ENCODE measurements at places on chromosomes 1 and 21.

DNA sequence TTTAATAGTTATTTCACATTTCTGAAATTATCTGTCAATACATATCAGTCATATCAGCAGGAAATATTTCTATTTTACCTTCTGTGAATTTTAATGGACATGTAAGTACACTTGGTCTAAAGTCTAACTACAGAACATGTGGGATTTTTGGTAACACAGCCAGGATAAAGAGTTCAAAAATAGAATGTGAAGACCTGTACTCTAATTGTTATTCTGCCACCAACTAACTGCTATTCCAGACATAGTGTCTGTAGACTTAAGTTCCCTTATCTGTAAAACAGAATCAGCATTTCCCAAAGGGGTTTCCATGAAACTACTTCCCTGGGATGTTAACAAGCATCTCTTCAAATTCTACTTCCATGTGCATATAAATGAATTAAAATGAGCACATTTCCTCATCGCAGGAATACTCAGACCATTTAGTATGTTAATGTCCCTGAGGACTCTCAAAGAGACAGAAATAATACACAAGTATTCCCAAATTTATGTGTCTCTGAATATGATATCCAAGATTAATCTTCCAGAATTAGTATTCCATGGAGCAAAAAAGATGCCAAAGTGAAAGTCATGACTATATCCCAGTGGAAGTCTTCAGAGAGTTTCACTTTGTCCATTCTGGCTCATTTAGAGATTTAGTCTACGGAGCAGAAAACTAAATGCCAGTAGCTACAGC is 325.6 kb downstream of the NEGR1 start:
- DNase-seq, result no peak

DNA sequence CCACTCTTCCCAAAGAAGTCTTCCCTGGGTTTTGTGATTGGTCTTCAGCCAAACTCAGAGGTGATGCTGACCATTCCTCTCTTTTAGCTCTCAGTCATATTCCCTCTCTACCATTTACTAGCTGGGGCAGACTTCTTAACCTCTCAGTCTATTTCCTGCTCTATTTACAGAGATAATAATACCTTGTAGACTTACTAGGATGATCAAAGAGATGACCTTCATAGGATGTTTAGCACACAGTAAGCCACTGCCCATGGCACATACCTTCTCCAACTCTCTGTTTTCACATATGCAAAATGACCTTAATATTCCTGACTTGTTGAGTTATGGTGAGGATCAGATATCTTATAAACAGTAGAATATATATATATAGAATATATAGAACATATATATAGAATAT is 106.2 kb upstream of the L1TD1 start:
- DNase-seq, result no peak

- no peak for DNase-seq
Observed at GRCh38 chr1:233700338-233700737, 86.4 kb downstream of the KCNK1 start.

GRCh38 chr1:37177230-37177864 is 143.0 kb upstream of the GRIK3 start:
- DNase-seq, result peak; percentile 9

- DNase-seq, result no peak
Observed at GRCh38 chr1:201277441-201277840, 5.9 kb upstream of the PKP1 start.

Data from EL (cell line).